ENCODE measurements at places on chromosomes 6 and 20. TPM values are rescaled to one million over a fixed set of nuclear protein-coding genes. Genes with fewer than 3 reads are reported as not detected.

SLC24A3 gene
- total RNA-seq, result not detected

- DNase-seq, result no peak
These were observed 583.7 kb downstream of the EPM2A start for GRCh38 chr6:145151624-145152023.

- no peak for DNase-seq
These were observed 106.3 kb downstream of the SLC23A2 start for GRCh38 chr20:4894981-4895381.

GRCh38 chr20:13930281-13930680, 60.1 kb downstream of the SEL1L2 start:
- peak; percentile 11 for DNase-seq

- no peak for DNase-seq
These were observed 82.3 kb downstream of the GPX5 start for GRCh38 chr6:28607990-28608389.

GRCh38 chr20:38601216-38602184, at the start of gene ARHGAP40:
ARHGAP40 (plus strand) TSS chr20:38601809.
- no peak for DNase-seq

- DNase-seq, result no peak
These were observed 171.5 kb upstream of the RIPOR2 start for GRCh38 chr6:25107218-25107617.

- DNase-seq, result no peak
These were observed 54.4 kb downstream of the FKBP5 start for GRCh38 chr6:35634316-35634715.

- no peak for DNase-seq
These were observed 8.2 kb downstream of the CCN5 start for GRCh38 chr20:44723391-44723790.

- no peak for DNase-seq
These were observed 154.2 kb upstream of the RNF24 start for GRCh38 chr20:4169360-4170190.

GRCh38 chr6:148973538-148974208, 226.8 kb downstream of the UST start:
- no peak for DNase-seq

GRCh38 chr20:38825901-38826625, 20.6 kb downstream of the PPP1R16B start:
- DNase-seq, result peak; percentile 55

DNA sequence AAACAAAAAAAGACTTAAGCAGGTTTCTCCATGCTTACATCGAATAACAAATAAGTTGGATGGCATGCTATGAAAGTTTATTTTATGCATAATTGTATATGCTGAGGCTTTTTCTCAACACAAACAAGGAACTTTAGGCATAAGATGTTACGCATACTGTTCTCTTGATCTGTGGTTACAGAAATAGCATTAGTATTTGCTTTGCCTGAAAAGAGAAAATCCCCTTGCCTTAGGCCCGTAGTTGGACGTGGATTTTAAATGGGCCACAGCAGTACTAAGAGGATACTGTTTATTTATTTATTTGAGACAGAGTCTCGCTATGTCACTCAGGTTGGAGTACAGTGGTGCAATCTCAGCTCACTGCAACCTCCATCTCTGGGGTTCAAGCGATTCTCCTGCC, 19.0 kb downstream of the LYRM2 start:
- DNase-seq, result no peak

- no peak for DNase-seq
These were observed 247.2 kb downstream of the LAMA2 start for GRCh38 chr6:129130106-129130505.

DNA sequence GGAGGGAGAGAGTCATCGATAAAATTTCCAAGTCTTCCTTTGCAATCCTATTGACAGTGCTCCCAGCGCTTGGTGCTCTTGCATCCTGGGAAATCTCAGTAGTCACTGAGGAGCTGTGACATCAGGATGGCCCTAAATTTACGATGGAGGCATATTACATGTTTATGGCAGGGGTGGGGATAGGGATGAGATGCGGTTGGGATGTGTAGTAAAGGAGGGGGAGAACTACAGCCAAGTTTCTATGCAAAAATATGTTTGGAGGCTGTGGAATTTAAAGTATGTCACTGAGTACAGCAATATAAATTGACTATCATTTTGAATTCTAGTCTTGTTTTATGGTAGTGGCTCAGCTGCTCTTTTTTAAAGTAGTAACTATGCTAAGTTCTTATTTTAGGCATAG, 544.9 kb downstream of the PKHD1 start:
- DNase-seq, result no peak

GRCh38 chr20:29874476-29875202, 1382.8 kb upstream of the DEFB115 start:
- DNase-seq, result no peak

GRCh38 chr6:145331066-145331465, 404.3 kb downstream of the EPM2A start:
- no peak for DNase-seq

OSER1 gene
- 69.9 TPM for total RNA-seq

DNA sequence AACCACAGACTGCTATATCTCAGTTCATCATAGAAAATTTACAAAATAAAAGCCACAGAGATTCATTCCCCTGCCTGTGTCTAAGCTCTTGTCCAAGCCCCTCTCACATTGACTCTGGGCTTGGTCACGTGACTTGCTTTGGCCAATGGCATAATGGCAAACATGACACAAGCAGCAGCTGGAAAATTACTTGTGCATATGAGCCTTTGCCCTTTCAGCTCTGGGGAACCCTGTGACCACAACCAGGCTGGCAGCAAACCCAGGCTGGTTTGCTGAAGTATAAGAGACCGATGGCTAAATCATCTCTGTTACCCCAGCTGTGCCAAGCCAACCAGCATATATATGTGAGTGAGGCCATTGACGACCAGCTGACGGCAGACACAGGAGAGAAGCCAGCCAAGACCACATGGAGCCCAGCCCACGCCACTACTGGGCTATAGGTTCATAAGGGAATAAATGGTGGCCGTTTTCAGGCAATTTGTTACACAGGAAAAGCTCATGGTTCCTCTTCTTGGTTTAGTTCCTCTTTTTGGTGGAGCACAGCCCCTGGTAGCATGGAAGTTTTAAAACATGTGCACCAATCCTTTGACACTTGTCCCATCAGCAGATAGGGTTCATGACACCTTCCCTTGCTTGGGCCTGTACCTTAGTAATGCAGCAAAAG, 31.8 kb upstream of the RSPO4 start:
- no peak for DNase-seq

Measured in A172 (cell line).